EH (cell line): ENCODE measurements at places on chromosomes 1 and 21.

DNA sequence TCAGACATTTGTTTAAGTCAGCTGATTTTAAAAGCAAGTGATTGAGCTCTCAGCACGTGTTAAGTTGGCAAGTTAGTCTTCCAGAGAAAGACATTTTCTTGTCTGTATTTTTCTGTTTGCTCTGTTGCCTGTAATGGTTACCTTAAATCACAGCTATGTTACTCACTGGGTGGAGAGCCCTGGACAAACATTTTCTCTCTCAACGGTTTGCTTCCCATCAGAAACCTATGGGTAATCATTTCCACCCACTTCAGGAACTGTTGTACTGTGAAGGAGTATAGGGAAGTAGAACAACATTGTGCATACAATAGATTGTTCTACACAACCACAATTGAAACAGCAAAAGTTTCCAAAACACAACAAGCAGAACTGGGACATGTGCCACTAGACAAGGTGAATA lies 113.9 kb upstream of the DPT start:
- no peak for DNase-seq

DNA sequence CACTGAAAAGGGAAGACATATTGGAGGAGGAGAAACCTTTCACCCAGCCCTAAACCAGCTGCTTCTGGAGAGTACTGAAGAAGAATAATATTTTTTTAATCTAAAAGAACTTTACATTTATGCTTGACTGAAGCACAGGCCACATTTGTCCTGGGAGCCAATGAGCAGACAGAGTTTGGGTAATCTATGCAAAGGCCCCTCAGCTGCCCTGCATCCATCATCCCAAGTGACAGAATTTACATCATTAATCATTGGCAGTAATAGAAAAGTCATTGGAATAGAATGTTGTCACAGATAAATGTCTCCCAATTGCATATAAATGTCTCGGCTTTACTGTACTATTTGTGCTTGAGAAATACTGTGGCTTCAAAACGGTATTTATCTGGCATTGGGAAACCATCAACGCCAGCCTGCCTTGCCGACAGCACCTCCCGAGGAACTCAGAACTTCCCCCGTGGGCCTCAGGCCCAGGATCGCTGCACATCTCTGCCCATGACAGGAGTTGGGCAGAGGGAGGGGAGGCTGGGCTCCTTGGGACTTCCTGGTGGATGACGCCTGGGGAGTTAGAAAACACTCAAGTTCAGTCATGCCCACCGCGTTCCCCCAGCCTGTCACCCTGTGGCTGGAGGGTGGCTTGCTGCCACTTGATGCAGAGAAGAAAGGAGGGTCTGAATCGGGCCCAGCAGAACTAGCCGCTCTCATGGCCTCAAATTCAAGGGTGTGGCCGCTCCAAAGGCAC lies 133.1 kb downstream of the CAMTA1 start:
- no peak for DNase-seq

- DNase-seq: no peak
These were observed 22.8 kb upstream of the CFAP126 start for GRCh38 chr1:161390559-161390858.

DNA sequence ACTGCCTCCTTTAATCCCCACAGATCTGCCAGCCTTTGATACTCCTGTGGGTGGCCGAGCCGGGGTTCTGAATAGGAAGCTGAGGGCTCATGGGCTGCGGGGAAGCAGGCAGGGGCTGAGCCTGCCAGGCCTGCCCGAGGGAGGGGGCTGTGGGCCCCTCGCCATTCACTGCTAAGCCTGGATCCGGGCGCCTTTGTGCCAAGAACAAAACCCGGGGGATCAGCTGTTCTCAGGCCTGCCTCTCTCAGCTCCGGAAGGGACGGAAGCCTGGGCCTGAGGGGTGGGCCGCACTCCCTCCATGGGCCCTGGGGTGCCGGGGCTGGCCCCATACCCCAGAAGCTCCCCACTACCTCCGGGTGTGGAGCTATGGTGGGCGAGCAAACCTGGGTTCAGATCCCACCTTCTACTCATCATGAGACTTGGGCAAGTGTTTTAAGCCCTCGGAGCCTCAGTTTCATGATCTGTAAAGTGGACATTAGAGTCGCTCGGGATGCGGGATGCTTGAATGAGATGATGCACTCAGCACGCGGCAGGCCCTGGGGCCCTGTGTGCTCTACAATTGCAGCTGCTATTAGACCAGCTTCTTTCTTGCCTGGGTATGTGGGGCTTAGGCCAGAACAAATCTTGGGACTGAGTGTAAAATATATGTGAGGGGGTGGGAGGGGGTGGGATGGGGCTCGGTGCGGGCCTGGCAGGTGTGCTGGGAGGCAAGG lies 19.2 kb upstream of the EPHA2 start:
- no peak for DNase-seq

DNA sequence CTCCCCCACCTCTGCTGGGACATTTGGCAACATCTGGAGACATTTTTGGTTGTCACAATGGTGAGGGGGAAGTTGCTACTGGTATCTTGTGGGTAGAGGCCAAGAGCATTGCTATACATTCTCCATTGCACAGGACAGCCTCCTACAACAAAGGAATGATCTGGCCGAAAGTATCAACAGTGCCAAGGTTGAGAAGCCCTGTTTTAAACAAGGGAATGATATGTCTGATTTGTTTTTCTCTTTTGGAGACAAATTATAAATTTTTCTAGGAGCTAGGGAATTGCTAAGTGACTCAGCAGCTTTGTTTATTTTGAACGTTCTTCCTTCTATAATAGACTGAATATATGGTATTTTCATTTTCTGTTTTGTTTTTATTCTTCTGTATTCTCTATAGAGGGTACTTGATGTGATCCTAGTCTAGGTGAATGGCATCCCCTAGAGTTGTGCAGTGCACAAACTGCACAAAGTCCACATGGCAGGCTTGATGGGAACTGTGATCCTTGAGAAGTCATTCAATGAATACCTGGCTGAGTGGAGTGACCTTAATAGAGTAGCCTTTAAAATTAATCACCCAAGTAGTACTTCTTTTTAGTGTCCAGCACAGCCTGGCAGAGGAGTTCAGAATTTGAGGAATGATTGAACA lies 288.6 kb upstream of the USP24 start:
- DNase-seq: peak; percentile 61

GRCh38 chr21:42025376-42026081 lies 15.4 kb upstream of the ZBTB21 start:
- peak; percentile 90 for DNase-seq
